HS-27A (cell line): ENCODE measurements at places on chromosomes 3 and 15.
A peak's percentile ranks its signal among the peaks of the same experiment; 100 is the strongest.

DNA sequence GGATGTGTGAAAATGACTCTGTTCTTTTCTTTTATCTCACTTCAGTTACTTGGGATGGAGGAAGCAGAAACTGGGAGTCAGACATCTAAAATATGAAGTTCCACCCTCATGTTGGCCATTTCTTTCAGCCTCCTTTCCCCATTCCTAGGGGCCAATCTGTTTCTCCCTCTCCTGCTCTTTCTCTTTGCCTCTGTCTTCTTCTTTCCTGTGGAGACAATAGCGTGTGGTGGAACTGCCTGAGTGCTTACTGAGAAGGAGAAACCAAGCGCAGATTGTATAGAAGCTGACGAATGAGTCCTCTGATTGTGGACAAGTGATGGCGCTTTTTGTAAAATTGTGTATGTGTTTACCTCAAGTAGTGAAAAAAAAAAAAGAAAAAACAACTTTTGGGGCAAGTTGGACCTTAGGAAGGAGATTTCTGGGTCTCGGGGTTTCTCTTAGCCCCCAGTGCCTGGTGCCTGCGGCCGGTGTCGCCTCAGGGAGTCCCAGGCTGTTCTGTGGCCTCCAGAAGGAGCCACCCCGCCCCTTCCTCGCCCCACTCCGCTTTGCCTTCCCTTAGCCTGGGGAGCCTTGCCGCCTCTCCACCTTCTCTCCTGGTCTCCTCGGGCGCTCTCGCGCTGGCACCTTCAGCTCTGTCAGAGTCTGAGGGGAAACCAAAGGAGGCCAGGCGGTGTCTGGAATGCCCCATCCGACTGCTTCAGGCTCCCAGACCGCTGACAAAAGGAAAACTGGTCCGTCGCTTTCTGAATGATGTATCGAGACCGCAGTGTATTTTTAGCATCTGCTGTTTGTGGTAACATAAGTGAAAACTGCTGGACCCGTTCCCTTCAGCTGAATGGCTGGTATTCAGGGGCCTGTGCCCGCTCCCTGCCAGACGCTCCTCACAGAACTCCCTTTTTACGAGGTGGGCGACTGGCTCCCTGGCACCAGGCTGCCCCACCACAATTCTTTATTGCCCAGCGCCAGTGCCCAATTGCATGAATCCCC, 30.1 kb downstream of the SCG5 start:
- DNase-seq: no peak

DNA sequence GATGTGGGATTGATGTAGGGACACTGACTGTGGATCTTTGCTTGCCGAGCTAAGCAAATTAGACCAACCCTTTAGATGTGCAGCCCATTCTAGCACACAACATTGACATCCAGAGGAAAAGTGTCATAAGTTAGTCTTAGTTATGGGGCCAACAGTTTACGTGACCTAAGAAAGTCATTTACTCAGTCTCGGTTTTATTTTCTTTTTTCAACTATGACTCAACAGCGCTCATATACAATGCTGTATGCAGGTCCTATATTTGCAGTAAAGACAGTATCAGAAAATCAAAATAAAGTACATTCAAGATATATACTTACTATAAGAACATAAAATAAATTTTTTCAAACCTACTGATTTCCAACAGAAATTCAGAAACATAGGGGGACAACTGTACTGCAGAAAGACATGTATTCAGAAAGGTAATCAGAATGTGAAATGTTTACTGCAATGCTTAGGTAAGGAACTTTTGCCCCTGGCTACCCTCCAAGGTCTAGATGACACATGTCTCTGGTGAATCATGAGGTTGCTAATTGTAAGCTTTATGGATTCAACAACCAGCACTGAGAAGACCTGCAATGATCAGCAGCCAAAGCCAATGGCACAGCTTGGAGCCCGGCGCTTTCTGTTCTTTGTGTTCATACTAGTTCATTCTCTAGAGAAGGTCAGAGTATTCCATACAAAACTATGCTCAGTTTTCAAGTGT, 317.5 kb upstream of the CNTN6 start:
- DNase-seq: no peak

DNA sequence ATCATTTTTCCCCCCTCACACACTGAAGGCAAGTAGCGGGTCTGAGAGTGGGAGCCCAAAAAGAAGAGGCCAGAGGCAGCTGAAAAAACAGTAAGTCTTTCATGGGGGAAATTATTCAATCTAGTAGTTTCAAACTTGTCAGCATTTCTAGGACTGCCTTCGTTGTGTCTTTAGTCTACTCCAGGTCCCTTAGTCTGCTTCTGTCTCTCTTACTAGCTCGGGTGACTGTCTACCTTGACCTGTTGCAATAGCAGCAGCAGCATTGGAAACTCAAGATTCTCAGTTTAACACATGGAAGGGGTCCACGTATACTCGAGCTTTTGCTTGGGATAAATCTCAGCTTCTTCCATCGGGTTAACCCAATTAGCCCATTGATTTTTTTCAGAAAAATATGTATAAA, 28.9 kb downstream of the CHD2 start:
- DNase-seq: no peak

- no peak for DNase-seq
Measured at GRCh38 chr3:118587847-118588246, 446.8 kb downstream of the IGSF11 start.

- peak; percentile 93 for DNase-seq
Measured at GRCh38 chr3:134317106-134317947, 56.9 kb downstream of the AMOTL2 start.

DNA sequence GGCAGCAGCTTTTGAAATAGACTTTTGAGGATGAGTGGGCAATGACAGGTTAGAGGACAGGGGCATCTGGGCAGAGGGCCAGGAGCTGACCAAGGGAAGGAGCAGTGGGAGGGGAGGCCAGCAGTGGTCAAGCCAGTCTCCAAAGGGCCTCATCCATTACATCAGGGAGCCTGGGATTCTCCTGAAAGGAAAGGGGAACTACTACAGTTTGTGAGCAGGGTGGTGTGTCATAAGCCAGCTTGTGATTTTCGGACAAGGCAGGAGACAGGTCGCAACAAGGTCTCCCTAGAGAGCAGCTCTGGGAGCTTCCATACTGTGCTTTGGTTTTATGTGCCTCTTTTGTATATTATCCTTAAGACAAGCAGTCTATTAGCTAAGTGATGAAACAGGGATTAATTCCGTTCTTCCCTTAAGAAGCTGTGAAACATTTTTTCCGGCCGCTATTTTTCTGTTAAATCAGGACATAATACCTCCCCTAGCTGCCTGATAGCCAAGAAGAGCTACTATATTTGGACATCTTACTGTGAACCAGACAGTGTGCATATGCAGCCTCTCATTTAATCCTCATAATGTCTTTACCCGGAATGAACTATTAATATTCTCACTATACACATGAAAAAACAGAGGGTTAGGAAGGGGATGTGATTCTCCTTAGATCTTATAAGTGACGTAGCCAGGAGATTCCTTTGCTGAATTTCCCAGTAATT, 46.4 kb downstream of the C2CD4B start:
- DNase-seq: no peak

GRCh38 chr3:73056845-73057150, 4.7 kb upstream of the EBLN2 start:
- no peak for DNase-seq

DNA sequence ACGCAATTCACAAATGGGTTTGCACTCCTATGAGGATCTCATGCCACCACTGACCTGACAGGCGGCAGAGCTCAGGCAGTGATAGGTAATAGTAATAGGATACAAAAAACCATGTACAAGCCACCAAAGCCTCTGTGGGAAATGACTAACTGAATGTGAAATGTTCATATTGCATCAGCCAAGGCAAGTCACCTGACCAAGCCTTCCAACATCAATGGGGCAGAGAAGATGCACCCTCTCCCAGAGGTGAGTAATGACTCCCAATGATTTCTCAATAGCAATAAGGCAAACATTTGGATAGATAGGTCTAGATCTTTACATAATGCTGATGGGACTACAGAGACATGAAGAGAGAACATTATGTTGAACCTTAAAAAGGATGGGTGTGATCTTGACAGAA, 14.9 kb downstream of the CNTN3 start:
- no peak for DNase-seq

DNA sequence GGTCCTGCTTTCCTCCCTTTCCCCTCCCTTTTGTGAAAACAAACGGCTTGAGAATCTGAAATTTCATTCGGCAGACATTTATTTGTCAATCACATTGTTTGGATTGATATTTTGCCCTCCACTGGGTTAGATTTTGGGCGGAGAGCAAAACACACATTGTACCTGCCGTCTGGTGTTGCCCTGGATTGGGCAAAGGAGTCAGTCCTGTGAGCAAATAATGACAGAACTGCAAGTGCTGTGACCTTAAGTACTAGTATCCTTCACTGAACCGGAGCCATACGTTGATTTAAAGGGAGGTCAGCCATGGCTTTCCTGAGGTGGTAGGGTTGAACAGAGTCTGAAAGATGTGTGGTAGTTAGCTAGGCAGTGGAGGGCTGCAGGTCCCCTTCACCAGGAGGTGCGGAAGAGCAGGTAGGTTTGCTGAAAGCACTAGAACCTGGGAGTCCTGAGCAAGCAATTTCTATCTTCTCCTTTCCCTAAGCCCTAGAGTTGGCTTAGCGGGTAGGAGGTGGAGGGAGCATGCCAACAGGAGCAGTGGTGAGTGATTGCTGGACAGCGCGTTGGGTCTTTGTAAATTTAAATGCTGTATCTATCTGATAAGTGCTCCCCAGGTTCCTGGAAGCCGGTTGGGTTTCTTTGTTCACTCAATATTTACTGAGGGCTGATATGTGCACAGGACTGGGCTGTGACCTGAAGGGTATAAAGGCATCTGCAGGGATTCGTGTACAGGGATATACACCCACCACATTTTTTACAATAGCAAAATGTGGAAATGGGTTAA, 2.0 kb downstream of the PDIA5 start:
- no peak for DNase-seq

DNA sequence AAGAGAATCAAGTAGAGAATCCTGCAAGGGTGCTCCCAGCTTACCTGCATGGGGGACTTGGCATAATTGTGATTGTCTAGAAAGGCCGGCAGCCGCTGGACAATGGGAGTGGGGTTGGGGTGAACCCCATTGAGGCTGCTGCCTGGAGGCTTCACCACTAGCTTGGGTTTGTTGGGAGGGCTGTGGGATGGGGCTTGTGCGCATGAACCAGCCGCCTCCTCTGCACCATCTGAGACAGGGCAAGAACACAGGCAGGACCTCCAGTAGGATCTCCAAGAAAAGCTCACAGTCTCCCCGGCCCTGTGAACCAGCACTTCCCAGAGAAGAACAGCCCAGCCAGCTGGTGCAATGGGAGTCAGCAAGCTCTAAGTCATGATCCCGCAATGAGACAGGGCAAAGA, 39.8 kb downstream of the SEMA3G start:
- no peak for DNase-seq

GRCh38 chr3:47243419-47244147, 39.0 kb downstream of the KIF9 start:
- no peak for DNase-seq

- DNase-seq: no peak
Measured at GRCh38 chr15:75008629-75009326, 13.4 kb downstream of the SCAMP5 start.

DNA sequence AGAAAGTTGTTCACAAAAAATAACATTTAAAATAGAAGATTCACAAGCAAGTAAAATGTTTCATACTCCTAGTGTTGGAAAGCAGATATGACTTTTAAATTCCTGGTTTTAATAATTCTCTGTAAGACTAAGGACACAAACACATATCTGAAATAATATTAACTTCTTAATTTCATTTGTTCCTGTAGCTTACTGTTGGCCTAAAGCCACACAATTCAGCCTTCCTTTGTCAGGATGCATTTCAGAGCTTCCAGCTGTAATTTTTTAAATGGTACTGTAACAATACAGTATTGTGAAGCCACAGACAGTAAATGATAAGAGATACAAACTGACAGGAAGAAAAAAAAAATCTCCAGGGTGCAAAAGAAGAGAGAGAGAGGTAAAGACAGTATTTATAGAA, 84.2 kb downstream of the TMCC1 start:
- no peak for DNase-seq

DNA sequence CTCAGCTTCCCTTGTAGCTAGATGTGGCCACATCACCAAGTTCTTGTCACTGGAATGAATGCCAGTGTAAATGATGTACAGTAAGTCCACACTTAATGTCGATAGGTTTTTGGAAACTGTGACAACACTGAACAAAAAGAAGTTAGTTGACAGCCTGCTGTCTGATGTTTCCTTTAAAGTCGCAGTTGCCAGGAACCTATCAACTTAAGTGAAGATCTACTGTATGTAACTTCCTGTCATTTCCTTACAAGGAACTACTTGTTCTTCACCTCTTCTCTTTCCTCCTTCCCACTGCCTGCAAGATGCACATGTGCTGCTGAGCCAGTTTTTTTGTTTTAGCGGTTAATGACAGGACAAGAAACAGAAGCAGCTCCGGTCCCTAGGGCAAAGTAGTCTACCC, 44.6 kb downstream of the HDGFL3 start:
- DNase-seq: no peak

- DNase-seq: no peak
Measured at GRCh38 chr3:155428563-155428962, 135.1 kb upstream of the STRIT1 start.

DNA sequence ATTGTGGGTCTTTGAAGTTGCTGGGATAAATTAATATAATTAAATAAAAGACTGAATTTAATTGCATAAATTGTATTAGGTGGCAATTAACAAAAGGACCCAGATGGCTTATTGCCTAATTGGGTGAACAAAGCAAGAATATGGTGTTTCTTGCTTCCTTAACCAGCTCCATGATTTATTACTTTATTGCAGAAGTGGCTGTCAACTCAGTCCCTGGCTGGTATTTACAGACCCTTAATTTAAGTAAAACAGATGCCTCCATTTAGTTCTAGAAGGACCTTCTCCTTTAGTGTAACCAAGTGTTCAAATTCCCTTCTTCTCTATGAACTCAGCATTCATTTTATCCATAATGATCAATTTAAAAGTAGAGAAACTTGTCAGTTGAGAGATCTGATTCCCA, 35.1 kb downstream of the DPH3 start:
- no peak for DNase-seq

DNA sequence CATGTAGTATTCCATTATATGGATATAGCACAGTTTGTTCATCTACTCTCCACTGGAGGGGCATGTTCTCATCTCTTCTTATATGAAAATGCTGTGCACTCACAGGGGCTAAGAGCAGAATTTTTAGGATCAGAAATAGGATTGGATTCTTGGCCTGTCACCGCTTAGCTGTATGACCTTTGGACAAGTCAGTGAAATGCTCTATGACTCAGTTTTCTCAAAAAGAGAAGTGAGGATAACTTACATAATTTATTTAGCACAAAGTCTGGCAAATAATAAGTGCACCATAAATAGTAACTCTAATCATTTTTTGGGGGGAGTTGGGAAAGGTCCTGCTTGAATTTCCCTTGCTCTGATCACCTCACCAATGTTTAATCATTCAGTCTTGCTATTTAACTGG, 103.7 kb upstream of the LRIG1 start:
- DNase-seq: no peak

GRCh38 chr3:134407239-134407625, 33.0 kb upstream of the AMOTL2 start:
- DNase-seq: no peak

DNA sequence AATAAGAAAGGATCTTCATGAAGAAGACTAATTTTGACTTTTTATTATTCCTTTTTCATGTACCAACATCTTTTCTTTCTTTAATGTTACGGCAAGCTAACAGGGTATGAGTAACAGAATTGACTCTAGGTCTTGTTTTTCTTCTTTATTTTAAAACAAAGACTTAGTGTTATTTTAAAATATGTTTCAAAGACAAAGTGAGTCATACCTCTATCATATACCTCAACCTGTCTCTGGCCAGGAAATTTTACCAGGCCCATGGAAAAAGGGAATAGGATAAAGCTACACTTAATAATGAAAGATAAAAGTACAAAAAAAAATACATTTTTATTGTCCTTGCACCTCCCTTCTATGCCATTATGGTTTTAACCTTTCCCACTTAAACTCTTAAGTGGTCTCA, 57.4 kb downstream of the ZNF148 start:
- DNase-seq: no peak

- DNase-seq: no peak
Measured at GRCh38 chr3:40387895-40388254, 891 bp downstream of the ENTPD3 start.
